GDM1 (cell line): ENCODE measurements at places on chromosomes 6 and 20.

DNA sequence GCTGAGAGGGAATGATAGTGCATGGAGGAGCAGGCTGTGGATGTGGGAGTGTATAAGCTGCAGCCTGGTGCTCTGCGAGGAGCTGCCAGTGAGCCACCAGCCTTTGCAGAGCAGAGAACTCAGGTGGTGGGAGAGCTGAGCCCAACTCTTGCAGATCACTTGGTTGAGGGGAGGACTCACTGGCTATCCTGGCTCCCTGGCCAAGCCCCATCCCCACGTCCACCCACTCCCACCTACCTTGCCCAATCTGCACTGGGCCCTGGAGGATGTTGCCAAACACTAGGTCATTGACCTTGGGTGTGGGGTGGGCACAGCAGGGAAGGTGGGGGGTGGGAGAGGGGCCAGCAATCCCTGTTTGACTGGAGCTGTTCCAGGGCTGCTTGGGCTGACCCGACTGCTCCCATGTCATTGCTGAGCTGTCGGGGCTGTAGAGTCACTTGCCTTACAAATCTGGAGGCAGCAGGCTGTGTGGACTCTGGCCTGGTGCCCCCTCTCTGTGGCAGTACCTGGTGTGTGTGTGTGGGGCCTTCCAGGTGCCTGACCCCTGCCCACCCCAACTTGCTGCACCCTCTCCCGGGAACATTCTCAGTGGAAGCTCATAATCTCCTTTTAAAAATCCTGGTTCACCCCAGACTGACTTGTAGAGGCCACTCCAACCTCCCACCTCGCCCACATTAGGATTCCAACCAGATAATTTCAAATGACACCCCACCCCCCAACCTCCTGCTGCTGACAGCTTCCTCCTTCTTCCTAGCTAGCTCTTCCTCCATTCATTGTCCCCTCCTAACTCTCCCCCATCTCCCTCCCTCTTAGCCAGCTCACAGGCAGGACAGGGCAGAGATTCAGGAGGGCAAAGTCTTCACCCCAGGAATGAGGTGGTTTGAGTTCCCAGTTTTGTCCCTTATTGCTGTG lies 162.3 kb downstream of the MRPL14 start:
- no peak for DNase-seq

- DNase-seq = no peak
Measured at GRCh38 chr20:10519361-10520046, 84.4 kb downstream of the SLX4IP start.

DNA sequence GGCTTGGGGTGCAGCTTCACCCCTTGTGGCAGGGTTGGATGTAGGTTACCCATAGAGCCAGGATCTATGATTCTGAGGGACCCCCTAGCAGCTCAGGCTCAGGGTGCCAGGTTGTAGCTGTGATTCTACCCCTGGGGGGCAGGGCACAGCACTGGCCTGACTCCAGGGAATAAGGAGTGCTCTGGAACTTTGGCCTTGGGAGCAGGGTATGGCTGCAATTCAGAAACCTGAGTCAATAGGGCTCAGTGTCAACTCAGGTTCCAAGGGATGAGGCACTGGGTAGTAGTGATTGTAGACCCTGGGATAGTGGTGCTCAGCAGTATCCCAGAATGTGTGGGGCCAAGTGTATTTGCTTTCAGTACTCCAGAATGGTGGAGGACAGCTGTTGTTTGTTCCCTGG lies 8.6 kb downstream of the FHL5 start:
- no peak for DNase-seq

DNA sequence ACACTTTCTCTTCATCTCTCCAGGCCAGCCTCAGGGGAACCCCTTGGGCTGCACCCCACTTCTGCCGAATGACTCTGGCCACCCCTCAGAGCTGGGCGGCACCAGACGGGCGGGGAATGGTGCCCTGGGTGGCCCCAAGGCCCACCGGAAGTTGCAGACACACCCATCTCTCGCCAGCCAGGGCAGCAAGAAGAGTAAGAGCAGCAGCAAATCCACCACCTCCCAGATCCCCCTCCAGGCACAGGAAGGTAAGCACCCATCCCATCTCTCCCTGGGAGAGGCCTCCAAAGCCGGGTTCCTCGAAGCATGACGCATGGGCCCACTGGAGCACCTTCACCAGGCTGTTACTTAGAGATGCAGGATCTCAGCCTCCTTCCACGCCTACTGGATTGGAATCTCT lies 11.3 kb downstream of the MDFI start:
- no peak for DNase-seq

- peak; percentile 32 for DNase-seq
Measured at GRCh38 chr20:49608752-49609670, 41.1 kb upstream of the PTGIS start.

DNA sequence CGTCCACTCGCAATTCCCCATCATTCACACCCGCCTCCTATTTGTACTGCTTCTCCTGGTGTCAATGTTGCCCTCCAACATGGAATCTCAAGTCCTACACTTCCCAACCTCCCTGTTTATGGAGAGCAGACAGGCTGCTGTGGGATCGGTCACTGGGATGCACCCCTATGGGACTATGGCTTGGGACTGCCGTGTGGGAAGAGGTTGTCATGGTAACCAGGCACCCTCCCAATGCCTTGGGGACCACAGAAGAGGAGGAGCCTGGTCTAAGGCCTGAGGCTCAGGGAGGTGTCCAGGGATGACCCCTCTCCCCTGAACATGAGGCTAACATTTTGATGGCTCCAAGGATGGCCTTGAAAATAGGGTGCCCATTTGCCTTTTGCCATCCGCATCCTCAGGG lies 116.6 kb upstream of the CST7 start:
- no peak for DNase-seq

- DNase-seq = no peak
Measured at GRCh38 chr6:39076623-39077535, 28.3 kb downstream of the GLP1R start.

- DNase-seq = no peak
Measured at GRCh38 chr20:48652961-48653705, 174.7 kb downstream of the PREX1 start.

DNA sequence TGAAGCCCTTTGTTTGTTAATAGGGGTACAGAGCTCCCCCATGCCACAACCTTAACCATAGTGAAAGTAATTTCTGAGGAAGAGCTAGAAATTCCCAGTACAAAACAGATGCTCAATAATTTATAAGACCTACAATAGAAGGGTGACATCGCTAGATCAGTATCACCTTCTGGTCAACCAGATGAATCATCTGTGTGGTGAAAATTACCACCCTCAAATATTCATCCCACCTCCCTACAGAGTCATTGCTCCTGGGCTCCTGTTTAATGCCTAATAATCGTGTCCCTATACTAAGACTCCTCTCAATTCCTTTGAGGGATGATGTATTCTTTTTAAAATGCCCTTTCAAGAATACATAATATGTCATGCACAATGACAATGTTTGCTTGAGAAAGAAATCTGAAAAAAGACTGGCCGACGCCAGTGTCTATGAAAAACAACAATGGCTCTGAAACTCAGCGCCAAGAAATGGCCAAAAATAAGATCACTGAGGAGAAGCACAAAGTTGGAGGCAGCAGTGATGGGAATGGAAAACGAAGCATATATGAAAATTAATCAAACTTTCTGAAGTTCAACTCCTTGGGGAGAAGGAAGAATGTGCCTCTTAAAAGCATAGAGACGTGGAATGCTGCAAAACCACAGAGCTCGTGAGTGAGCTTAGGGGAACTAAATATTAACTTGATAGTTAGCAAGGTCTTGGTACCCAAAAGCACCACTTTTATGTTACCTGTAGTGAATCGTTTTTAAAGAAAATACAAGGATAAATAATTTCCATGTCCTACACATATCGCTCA lies 11.0 kb upstream of the ADGRF5 start:
- no peak for DNase-seq

- DNase-seq = no peak
Measured at GRCh38 chr6:100801036-100801435, 80.1 kb downstream of the ASCC3 start.
